Renal cortical epithelial cell (primary cell): ENCODE measurements at places on chromosomes 11 and 22. TPM values are rescaled to one million over a fixed set of nuclear protein-coding genes. Genes with fewer than 3 reads are reported as not detected.
A peak's percentile ranks its signal among the peaks of the same experiment; 100 is the strongest.

Gene NAP1L4
- total RNA-seq = 144 and 273 TPM in 2 replicates

- DNase-seq = no peak
Observed at GRCh38 chr11:24496386-24496735, 492 bp upstream of the LUZP2 start.

DNA sequence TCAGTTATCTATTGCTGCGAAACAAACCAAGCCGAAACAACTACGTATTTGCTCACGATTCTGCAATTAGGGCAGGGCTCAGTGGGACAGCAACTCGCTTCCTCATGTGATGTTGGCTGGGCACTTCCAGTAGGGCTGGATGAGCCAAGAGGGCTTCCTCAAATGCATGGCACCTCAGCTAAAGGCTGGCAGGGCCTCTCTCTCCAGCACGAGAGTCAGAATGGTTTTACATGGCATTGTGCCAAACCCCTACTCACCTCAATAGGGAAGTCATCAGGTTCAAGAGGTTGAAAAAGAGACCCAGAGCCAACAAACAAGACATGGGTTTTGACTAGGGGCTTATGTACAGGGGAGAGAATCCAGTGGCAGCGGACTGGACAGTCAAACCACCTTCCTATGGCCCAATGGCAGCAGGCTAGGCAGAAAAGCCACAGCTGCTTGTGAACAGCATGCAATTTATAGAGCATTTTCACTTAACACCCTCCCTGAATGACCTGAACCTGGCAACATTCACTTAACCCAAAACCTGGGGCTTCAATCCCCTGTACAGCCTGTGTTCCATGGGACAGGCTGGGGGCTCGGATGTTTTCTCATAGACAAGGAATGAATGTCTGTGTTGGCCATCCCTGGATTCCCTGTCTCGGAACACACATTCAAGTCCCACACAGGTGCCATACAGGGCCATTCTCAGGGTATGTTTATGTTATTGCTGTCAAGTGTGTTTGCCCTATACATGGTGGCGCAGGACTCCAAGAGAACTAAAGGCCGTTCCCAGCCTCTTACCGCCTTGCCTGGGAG lies 154.2 kb upstream of the NAV2 start:
- no peak for DNase-seq

Gene ZNF195
- 33.2 and 39.1 TPM in 2 replicates for total RNA-seq

- peak; percentile 71 for DNase-seq
Observed at GRCh38 chr22:22687638-22688500, 43.5 kb downstream of the GGTLC2 start.

DNA sequence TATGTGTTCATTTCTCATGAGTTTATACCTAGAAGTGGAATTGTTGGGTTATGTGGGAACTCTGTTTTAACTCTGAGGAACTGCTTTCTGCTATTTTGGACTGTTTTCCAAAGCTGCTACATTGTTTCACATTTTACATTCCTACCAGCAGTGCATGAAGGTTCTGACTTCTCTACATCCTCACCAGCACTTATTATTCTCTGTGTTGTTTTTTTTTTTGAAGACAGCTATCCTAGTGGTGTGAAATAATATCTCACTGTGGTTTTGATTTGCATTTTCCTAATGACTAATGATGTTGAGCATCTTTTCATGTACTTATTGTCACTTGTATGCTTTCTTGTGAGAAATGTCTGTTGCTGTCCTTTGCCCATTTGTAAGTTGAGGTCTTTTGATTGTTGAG lies 169.9 kb downstream of the COMMD9 start:
- DNase-seq = no peak

Gene GAL3ST1
- total RNA-seq = 2.6 and 6.4 TPM in 2 replicates

DNA sequence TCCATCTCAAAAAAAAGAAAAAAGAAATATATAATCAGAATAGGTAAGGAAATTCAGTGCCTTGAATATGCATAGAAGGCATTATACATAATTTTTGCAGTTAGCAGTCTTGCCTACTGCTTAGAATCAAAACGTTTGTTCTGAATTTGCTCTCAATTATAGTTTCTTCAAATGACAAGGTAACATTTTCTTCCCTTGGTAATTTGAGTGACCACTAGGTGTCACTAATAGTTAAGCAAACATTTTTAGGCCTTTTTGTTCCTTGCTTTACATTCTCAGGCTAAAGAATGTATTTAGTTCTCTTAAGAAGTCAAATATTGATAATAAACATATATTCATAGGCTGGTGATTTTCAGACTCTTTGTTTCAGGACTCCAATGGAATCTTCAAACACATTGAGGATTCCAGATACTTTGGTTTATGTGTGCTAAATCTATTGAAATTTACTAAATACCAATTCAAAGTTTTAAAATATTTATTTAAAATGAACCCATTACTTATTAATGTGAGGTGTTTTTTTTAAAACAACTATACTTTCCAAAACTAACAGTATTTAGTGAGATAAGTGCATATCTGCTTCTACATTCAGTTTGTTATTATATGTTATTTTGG lies 55.0 kb upstream of the DEPDC7 start:
- DNase-seq = peak; percentile 66

- no peak for DNase-seq
Observed at GRCh38 chr11:87894961-87895360, 280.3 kb downstream of the RAB38 start.

Gene PDE3B
- 0.87 and 1.3 TPM in 2 replicates for total RNA-seq

DNA sequence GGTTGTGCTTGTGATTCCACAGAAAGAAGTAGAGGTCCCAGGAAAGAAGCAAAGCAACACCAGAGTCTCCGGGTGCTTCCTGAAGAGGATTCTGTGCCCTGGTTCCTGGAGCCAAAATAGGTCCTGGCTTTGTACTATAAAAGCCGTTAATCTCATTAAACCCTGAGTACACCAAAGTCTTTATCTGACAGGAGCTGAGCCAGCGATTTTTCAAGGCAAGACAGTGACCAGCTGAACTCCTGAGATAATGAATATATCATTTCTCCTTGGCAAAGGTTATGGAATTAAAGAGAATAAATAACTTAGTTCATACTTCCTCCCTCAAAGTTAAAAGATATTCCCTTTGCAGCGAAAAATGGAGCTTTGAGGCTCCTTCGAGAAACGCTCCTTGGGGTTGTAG lies 5.2 kb downstream of the TMEM138 start:
- DNase-seq = no peak

GRCh38 chr11:69245491-69246345 lies 48.2 kb upstream of the MYEOV start:
- DNase-seq = no peak

- DNase-seq = no peak
Observed at GRCh38 chr11:132803436-132803835, 728.9 kb downstream of the OPCML start.

Gene FOLR1
- total RNA-seq = 23.3 and 108 TPM in 2 replicates

GRCh38 chr11:45560155-45560912 lies 105.1 kb downstream of the CHST1 start:
- no peak for DNase-seq

Gene SLC5A1
- total RNA-seq = not detected in 2 replicates

GRCh38 chr11:134565343-134565891 lies 153.4 kb upstream of the B3GAT1 start:
- DNase-seq = no peak

GRCh38 chr11:61297746-61298145 lies 2.6 kb upstream of the VWCE start:
- peak; percentile 98 for DNase-seq

Gene DBX1
- not detected in 2 replicates for total RNA-seq

DNA sequence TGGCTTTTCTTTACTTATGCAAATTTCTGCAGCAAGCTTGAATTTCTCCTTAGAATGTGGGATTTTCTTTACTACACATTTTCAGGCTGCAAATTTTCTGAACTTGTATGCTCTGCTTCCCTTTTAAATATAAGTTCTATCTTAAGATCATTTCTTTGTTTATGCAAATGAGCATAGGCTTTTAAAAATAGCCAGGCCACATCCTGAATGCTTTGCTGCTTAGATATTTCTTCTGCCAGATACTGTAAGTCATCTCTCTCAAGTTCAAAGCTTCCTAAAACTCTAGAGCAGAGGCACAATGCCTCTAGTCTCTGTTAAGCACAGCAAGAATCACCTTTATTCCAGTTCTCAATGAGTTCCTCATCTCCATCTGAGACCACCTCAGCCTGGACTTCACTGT lies 685.9 kb upstream of the LRRC4C start:
- DNase-seq = no peak

Gene SOX10
- not detected in 2 replicates for total RNA-seq

Gene PRG3
- not detected in 2 replicates for total RNA-seq

DNA sequence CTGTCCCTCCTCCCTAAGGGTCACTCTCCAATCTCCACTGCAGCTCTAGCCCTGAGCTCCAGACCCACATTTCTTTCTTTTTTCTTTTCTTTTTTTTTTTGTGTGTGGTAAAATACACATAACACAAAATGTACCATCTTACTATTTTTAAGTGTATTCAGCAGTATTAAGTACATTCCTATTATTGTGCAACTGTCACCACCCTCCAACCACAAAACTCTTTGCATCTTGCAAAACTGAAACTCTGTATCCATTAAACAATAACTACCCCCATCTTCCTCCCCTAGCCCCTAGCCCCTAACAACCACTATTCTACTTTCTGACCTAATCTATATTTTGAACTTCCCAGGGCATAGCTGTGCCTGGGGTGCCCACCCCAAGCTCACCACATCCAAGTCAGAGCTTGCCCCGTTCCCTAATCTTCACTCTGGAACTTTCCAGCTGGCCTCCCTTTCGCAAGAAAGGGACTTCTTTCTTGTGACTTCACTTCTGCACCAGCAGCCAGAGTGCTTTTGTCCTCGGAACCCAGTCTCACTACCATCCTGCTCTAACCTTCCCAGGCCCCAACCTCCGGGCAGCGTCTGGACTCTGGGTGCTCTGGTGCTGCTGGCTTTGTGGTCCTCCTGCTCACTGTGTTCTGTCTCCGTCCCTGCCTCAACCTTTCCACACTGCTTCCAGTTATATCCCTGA lies 30.7 kb downstream of the PARVG start:
- no peak for DNase-seq

- DNase-seq = no peak
Observed at GRCh38 chr22:46963672-46964545, 201.5 kb downstream of the TBC1D22A start.
